ENCODE measurements at places on chromosomes 13 and 19.

- DNase-seq: no peak
Observed at GRCh38 chr19:44792281-44792680, 14.6 kb downstream of the CBLC start.

DNA sequence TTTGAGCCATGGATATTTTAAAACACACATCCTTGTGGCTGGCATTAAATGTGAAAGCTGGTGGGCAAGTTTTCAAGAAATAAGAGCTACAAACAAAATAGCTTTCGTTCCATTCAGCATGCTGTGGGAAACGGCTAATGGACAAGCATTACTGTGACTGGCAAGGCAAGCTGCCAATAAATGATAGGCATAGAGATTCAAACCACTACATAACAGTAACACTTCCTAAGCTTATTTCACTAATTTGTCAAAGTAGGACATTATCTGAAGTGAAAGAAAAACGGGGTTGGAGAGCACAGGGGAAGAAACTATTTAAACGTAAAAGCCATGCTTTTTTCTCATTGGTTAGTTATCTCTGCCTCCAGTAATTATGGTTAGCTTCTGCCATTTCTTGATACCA is 26.0 kb downstream of the OBI1 start:
- no peak for DNase-seq

DNA sequence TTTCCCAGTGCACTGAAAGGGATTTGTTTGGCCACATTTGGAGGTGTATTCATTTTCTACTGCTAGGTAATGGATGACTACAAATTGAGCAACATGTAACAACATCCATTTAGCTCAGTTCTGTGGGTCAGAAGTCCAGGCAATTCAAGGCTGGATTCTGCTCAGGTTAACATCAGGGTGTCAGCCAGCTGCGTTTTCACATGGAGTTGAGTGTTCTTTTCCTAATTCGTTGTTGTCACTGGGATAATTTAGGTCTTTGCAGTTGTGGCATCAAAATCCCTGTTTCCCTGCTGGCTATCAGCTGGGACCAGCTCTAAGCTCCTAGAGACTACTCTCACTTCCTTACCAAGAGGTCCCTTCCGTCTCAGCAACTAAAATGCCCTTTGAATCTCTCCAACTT is 25.4 kb downstream of the MIR17HG start:
- no peak for DNase-seq

GRCh38 chr13:106139377-106139776 is 396.1 kb downstream of the EFNB2 start:
- DNase-seq: no peak

DNA sequence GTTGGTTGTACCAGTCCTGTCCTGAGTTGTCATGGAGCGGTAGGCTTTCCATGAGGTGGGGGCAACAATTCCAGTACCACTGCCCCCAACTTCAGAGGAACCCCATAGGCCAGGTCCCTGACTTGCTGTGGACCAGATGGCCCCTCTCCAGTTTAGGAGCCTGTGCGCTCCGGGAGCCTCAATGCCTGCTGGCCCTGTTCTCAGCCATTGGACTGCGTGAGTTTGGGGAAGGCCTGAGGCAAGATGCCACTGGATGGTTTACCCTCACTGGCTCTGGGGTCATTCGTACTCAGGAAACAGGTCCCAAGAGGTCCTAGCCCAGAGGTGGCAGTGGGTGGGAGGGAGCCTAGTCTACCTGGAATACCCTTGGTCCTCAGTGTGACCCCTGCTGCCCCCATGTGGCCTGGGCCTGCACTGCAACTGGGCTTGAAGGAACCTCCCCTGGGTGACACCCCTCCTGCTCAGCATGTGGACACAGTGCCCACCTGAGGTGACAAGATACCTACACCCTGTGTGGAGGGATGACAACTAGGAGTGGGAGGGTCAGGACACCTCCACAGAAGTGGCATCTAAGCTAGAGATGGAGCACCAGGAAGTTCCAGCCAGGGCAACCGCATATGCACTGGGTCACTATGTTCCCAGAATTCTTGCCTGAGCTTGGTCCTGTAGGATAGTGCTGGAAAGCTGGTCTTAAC is 6.0 kb upstream of the PRR19 start:
- peak; percentile 91 for DNase-seq

DNA sequence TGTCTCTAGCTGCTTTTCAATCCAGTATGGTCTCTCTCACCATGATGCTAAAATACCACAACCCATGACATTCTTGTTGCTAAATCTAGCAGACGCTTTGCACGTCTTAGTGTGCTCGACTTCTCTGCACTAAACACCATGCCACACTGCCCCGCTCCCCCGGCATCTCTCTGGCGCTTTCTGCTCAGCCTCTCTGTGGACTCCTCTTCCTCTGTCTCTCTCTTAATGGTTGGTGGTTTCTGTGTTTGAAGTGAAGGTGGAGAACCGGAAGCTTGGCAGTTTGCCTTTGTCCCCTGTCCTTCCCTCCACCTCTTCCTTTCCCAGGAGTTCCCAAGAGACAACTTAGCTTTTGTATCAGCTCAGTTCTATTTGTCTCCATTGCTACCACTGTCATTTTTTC is 8.8 kb downstream of the ERCC5 start:
- DNase-seq: no peak

DNA sequence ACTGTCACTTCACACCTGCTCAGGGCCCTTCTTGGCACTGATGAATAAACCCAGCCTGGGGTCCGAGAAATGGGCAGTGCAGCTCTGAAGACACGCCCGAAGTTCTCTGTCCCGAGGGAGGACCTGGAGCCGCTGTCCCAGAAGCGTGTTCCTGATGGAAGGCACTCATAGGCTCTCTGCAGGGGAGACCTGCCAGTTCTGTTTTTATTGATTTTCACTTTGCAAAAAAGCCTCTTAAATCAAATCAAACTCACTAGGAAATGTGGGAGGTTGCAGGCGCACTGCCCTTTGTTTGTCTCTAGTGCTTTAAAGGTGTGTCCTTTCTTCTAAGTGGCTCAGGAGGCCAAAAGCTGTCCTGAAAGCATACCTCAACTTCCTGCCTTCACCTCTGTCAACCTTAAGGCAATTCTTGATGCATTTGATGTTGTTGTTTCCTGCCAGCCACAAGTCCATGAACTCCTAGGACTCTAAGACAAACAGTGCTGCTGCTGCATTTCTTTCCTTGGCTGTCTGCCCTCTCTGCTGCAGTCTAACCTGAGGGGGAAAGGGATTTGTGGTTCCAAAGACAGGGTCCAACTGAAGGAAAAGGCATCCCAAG is 663.2 kb downstream of the UQCRFS1 start:
- DNase-seq: no peak

GRCh38 chr13:48118030-48118429 is 23.1 kb upstream of the MED4 start:
- DNase-seq: no peak

DNA sequence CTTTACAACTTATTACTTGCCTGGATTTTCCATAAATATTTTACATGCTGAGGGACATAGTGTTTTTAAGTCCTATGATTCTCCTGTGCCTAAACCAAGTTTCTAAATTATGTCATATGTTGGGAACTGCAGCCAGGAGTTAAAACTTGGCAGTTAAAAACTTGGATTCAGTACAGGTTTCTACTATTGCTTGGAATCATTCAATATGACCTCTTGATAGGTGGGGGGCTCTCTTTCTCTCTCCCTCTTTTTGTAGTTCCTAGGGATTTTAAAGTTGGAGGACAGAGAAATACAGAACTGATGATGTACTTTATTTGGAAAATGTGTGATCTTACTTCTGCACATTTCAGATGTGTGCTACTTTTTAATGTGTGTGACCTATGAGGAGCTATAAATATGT is 4.7 kb downstream of the CSNK1A1L start:
- no peak for DNase-seq

- DNase-seq: no peak
Observed at GRCh38 chr13:28636677-28637317, 22.1 kb upstream of the POMP start.

GRCh38 chr13:90443268-90443667 is 904.2 kb upstream of the MIR17HG start:
- DNase-seq: no peak

DNA sequence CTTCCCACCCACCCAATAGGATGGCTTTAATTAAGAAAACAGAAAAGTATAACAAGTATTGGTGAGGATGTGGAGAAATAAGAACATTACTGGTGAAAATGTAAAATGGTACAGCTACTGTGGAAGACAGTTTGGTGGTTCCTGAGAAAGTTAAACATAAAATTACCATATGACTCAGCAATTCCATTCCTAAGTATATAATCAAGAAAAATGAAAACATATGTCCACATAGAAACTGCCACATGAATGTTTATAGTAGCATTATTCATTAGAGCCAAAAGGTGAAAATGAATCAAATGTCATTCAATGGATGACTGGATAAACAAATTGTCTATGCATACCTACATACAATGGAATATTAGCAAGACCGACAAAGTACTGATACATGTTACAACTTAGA is 16.9 kb downstream of the DZIP1 start:
- DNase-seq: no peak

- DNase-seq: no peak
Observed at GRCh38 chr19:16470541-16470910, 1.2 kb downstream of the EPS15L1 start.

- no peak for DNase-seq
Observed at GRCh38 chr19:58059671-58060078, 593 bp downstream of the ZNF135 start.

DNA sequence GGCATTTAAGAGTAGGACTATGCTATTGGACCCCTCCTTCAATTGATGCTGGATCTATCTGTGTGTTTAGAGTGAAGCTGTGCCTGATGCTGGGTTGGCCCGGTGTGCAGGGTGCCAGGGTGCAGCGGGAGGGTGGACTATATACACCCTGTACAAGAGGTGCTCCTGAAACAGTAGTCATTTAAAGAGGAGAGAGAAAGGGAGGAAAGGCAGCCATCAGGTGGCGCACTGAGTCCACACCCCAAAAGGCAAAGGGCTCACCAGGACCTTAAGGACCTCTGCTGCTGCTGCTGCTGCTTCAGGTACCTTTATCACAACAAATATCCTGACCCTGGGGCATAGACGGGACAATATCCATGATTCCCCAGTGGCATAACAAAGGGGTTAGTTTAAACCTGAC is 39.4 kb downstream of the ZNF136 start:
- DNase-seq: no peak

DNA sequence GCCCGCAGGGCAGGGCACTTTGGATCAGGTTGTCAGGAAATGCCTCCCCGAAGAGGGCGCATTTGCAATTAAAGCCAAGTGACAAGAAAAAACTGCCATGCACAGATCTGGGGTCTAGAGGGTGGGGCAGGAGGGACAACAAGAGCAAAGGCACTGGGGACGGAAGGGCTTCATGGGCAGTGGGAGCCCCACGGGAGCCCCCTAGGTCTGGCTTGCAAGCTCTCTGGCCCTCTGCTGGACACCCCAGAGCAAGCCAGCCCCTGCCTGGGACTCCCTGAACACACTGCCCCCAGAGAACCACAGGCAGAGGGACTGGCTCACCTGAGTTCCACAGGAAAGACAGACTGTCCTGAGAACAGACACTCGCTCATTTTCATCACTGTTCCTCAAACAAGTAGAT is 30.2 kb upstream of the C19orf12 start:
- DNase-seq: no peak

DNA sequence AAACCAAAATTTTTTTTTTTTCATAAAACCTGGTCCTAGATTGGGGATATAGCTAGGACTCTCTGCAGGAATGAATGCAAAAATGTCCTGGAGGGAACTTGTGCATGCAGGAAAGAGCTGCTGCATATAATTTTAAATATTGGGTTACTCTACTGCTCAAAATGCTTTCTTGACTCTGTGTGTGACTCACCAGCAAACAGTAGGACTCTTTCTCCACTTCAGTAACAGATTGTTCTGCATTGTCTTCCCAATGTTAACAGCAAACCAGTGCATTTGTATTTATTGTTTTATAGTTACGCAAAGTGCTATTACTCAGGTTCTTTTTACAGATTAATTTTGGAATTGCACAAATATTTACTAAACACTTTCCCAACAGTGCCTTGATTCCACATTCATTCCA is 163.7 kb upstream of the KL start:
- no peak for DNase-seq

DNA sequence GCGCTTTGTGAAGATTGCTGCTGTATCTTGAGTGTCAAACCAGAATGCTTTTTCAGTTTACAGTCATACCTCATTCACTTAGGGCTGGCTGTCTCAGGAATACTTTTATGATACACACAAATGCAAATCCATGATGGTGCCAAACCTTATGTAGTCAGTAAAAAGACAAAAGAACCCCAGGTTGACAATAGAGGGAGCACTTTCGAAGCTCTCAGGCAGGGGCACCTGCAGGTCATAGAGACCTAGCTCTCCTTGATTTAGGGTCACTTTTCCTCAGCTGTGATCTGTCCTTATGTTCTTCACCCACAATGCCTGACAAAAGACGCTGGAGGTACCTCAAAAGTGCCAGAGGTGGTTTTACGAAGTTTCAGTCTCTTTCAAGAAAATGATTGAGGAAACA is 172.2 kb downstream of the DNAJC15 start:
- DNase-seq: no peak

- no peak for DNase-seq
Observed at GRCh38 chr19:54229146-54229545, 6.3 kb upstream of the LILRB3 start.

DNA sequence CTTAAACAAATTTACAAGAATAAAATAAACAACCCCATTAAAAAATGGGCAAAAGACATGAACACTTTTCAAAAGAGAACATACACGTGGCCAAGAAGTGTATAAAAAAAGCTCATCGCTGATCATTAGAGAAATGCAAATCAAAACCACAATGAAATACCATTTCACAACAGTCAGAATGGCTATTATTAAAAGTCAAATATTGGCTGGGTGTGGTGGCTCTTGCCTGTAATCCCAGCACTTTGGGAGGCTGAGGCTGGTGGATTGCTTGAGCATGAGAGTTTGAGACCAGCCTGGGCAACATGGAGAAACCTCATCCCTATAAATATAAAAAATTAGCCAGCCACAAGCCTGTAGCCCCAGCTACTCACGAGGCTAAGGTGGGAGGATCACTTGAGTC is 89.9 kb downstream of the UBL3 start:
- DNase-seq: no peak

- no peak for DNase-seq
Observed at GRCh38 chr13:110471156-110471832, 90.2 kb downstream of the RAB20 start.

- no peak for DNase-seq
Observed at GRCh38 chr19:30695171-30695875, 323.1 kb downstream of the ZNF536 start.

GRCh38 chr19:7505288-7505681 is 10.6 kb upstream of the ZNF358 start:
- no peak for DNase-seq

- no peak for DNase-seq
Observed at GRCh38 chr13:26502826-26503225, 54.7 kb upstream of the WASF3 start.

GRCh38 chr13:44220948-44221347 is 152.7 kb upstream of the SERP2 start:
- DNase-seq: no peak

DNA sequence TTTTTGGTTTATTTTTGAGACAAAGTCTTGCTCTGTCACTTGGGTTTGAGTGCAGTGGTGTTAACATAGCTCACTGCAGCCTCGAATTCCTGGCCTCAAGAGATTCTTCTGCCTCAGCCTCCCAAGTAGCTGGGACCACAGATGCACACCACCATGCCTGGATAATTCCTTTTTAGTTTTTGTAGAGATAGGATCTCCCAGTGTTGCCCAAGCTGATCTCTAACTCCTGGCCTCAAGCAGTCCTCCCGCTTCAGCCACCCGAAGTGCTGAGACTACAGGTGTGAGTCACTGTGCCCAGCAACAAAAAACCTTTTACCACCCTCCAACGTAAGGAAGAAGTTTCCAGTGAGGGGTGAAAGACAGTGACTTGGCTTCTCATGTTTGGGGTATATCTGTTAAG is 81.1 kb upstream of the TSHZ3 start:
- DNase-seq: no peak
